PC-9 (cell line): ENCODE measurements at places on chromosomes 7 and 10. TPM values are rescaled to one million over a fixed set of nuclear protein-coding genes. Genes with fewer than 3 reads are reported as not detected.
A peak's percentile ranks its signal among the peaks of the same experiment; 100 is the strongest.

Gene NEUROD6
- not detected in 2 replicates for total RNA-seq

DNA sequence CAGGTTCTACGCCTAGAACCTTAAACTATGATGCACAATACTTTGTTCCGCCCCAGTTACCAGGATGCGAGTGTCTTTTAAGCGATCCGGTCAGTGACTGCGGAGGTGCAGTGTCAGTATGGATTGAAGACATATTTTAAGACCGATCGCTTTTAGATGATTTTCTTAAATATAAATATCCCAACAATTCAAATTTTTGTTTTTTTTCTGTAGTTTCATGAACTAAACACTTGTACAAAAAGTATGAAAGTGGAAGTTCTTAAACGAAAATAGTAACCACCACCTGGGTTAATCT lies 835 bp downstream of the COMMD3 start:
- H3K36me3 ChIP-seq = no peaks in the 10 kb centered on the region
- DNase-seq = no peak
- H3K4me1 ChIP-seq = peaks cover 29% of the 10 kb centered on the region
- H3K4me3 ChIP-seq = peak overlapping the region; percentile 67
- H3K27ac ChIP-seq = peak overlapping the region; percentile 58

GRCh38 chr7:102983602-102984001 lies 70.8 kb downstream of the LRRC17 start:
- peaks cover 5% of the 10 kb centered on the region for H3K4me1 ChIP-seq
- H3K27ac ChIP-seq = no peak overlapping the region
- no peak for DNase-seq

DNA sequence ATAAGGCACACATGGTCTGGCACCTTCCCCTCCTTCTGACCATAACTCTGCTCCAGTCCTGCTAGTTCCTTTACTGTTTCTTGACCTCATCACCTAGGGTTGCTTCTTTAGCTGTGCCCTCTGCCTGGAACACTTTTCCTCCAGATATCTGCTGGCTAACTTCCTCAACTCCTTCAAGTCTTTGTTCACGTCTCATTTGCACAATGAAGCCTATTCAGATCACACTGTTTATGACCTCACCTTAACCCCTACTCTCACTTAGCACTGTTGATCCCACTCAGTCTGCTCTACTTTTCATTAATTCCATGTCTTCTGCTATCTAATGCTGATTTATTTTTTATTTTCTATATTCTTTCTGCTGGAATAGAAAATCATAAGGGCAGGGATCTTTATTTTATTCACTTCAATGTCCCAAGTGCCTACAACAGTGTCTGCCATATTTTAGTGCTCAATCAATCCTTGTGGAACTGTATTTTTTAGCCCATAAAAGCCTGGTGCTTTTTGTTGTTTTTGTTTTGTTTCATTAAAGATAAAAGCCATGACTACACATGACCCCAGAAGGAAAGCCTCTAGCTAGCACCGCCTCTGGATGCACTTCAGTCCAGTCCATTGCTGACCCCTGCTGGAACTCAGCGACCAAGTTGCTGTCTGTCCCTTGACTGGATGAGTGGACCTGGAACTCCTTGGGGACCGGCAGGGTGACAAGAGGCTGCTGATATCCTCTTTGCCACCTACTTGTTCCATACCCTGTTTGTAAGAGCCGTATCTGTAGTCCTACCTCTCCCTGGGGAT lies 12.3 kb downstream of the KLF14 start:
- peak; percentile 64 for DNase-seq
- no peaks in the 10 kb centered on the region for H3K27me3 ChIP-seq
- no peak overlapping the region for H3K4me3 ChIP-seq
- H3K4me1 ChIP-seq = no peaks in the 10 kb centered on the region

Gene OR2A14
- total RNA-seq = not detected in 2 replicates

Gene MYL10
- not detected in 2 replicates for total RNA-seq

Gene ATG9B
- total RNA-seq = 9.7 and 13.7 TPM in 2 replicates

Gene NUTM2E
- total RNA-seq = 0.70 and 0.88 TPM in 2 replicates

DNA sequence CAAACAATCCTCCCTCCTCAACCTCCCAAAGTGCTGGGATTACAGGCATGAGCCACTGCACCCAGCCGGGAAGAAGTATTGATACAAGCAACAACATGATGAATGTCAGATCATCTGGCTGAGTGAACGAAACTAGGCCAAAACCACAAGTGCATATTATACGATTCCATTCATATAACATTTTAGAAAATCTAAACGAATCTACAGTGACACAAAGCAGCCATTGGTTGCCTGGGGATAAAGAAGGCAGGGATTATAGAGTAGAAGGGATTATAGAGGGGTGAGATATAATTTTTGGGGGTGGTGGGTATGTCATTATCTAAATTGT lies 11.5 kb upstream of the RHBDD2 start:
- no peak for DNase-seq
- peaks cover 13% of the 10 kb centered on the region for H3K4me1 ChIP-seq
- no peaks in the 10 kb centered on the region for H3K36me3 ChIP-seq
- H3K4me3 ChIP-seq = no peak overlapping the region
- H3K27ac ChIP-seq = no peak overlapping the region
